ENCODE measurements at places on chromosomes 4 and X. TPM values are rescaled to one million over a fixed set of nuclear protein-coding genes. Genes with fewer than 3 reads are reported as not detected.

DNA sequence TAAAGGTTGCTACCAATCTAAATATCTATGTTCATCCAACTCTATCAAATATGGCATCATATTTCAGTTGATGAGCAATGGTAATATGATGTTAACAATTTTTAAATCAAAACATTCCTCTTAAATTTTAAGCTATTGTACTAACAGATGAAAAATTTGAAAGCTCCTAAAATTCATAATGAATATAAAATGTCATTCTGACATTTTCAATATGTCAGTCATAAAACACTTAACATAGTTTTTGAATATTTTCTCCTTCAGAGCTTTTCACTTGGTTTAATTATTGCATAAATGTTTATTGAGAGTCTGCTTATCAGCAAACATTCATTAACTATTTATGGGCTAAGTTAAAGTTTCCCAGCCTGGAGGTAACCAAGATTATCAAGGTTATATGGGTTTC, 11.8 kb downstream of the ARSJ start:
- DNase-seq = no peak

MTMR8 gene
- total RNA-seq = not detected

DNA sequence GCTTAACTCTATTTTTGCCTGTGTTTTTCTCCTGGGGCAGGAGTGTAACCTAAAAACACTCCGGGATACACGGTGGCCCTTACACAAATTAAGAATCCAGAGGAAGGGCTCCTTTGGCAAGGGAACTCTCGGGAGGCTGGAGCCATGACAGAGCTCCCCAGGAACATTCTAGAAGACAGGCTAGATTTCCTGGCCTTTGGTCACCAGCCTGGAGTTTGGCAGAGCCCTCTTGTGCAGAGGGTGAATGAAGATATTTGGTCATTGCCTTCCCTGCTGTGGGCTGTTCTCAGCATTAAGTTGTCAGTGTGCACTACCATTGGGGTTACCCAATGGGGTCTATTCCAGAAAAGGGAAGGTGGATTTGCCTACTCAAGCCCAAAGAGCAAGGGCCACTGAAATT, 53.8 kb upstream of the LNX1 start:
- no peak for DNase-seq

CAPN6 gene
- not detected for total RNA-seq

GSTCD gene
- total RNA-seq = 11.3 TPM

DNA sequence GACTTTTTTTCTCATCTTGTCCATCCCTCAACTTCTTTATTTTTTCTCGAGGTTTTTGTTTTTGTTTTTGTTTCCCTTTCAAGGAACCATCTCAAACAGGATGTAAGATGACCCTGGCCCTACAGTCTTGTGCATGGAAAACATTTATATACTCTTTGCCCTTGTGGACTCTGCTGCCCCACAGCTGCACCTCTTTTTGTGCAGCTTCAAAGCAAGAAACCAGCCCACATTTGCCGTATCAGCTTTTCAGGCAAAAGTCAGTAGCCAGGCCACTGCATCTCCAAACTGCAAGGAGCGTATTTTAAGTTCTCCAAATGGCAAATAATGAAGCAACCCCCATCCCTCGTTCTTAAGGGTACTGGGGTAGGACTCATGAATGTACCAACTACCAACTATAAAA, 756.5 kb downstream of the C4orf33 start:
- DNase-seq = no peak

DNA sequence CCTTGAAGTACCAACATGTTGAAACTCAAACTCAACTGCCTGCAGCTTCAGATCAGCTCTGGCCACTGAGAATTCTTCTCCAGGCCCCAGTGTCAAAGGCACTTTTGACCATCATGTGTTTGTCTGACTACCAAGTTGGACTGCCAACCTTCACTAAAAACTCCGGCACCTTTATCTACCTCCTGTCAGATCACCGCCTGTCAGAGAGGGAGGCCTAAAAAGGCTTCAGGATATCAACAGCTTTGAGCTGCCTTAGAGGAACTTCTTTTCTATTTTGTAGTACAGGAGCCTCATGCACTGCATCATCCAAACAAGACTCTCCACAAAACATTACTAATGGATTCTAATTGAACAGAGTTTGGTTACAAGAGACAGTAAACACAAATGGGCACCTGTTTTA, 2.8 kb downstream of the ACSL1 start:
- DNase-seq = no peak

COL4A6 gene
- 1.5 TPM for total RNA-seq

DNA sequence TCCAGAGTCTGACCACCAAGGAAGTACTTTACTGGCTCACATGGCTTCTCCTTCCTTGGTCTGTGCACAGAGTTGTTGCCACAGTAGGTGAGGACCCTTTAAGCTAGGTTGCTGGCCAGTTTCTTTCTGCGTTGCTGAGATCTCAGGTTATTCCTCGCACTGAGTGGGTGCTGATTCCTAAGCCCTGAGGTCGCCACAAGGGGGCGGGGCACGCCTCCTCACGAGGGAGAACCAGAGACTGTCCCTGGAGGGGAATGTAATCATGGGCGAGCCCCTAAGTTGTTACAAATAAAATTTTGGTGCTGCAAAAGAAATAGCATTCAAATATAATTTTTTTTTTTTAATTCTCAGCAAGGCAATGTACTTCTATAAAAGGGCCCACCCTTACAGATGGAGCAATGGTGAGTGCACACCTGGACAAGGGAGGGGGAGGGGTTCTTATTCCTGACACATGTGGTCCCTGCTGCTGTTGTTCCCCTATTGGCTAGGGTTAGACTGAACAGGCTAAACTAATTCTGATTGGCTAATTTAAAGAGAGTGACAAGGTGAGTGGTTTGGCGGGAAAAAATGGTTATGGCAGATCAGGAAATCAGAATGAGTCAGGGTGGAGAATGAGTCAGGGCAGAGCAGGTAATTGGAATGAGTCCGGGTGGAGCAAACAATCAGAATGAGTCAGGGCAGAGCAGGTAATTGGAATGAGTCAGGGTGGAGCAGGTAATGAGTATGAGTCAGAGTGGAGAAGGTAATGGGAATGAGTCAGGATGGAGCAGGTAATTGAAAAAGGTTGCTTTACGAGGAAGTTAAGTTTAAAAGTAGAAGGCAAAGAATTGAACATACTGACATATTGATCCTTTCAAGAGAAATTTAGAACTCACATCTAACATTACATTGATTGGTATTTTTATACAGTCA, 107.5 kb downstream of the VSIG4 start:
- peak; percentile 0 for DNase-seq

DNA sequence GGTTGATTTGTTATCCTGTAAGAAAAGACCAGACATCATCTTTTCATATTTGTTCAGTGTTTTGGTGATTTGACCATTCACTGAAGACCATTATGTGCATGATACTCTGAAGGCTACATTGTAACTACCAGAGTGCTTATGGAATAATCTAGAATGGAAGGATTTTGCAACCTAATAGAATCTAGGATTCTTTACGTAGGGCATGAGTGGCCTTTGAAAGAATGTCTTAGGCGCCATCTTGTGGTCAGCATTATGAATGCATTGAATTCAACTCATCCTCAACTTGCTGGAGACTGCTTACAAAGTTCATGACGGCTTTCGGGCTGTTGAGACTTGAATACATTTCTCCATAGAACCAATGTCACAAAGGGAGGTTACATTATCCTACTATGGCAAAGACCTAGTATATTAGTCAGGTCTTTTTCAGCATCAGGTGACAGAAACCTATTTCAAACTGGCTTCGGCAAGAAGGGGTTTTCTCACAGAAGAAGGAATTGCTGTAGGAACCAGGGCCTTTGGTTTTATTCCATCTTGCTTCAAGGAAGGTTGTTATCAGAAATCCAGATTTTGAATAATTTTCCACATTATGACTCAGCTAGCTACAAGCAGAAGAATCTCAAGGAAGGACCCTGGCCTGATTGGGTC, 104.1 kb downstream of the GPAT3 start:
- DNase-seq = peak; percentile 48

- no peak for DNase-seq
Observed at GRCh38 chr4:68347845-68348244, 2.0 kb downstream of the YTHDC1 start.

MID1 gene
- total RNA-seq = 25.7 TPM

GRCh38 chr4:150890246-150890645, 124.8 kb downstream of the LRBA start:
- no peak for DNase-seq

DNA sequence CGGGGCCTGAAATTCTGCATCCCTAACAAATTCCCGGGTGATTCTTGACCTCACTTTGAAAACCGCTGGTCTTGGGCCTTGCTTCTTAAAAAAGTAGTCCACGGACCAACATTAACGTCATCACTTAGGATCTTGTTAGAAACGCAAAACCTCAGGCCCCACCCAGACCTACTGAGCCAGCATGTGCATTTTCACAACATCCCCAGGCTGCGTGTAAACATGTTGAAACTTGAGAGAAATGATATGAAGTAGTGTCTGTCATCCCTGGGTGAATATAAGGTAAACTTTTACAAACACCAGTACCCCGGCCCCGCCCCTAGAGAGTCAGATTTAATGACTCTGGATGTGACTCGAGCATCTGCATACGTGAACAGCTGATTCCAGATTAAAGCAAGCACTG, 33.7 kb downstream of the SORBS2 start:
- DNase-seq = no peak

GRCh38 chrX:105837232-105837631, 14.9 kb downstream of the NRK start:
- peak; percentile 89 for DNase-seq

C1QTNF7 gene
- total RNA-seq = not detected

GRCh38 chrX:103726477-103726876, 15.8 kb downstream of the TMEM31 start:
- DNase-seq = no peak

DNA sequence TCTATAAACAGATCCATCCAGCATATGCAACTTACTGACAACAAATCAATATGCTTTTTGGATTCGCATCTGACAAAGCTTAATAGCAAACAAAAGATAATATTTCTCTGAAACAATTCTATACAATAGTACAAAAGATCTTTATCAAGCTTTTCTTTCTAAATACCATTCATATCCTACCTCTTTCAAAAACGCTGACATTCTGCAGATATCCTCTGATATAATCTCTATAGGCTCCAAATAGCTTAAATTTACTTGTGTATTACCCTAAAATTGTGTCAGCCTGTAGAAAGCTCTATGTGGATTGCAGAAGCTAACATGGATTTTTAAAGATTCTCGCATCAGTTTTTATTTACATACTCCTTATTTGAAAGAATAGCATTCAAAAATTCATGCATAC, 260.6 kb downstream of the GASK1B start:
- DNase-seq = no peak

DNA sequence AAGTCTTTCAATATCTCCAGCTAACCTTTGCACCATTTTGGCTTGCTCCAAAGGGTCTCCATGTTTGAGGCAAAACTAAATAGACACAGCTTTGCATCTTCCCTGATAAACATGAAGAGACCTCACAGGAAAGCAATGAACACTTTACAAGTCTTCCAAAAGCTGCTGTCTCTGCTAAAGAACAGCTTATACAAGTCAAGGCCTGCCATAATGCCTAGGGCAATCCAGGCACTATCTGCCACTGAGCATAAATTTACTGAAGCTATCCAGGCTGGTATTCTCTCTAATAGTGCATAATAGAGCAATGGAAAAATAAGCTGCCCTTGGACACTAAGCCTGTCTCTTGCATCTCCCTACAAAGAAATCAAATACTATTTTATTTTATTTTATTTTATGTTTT, 60.1 kb upstream of the S100G start:
- DNase-seq = no peak

DNA sequence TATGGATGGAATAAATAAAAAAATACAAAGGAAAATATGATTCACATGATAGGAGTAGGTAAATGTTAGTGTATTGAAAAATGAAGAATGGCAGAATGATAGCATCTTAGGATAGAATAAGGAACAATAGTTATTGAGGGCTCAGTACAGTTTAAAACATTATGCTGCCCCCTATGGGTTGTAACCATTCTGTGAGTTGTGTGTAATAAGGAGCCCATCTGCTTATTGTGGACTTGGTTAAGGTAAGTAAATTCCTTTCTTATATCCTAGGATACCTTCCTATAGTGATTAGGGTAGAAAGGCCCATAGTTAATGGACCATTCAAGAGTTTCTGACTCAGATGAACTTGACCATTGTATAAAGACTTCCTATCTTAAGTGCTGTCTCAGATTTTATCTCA, 195.8 kb downstream of the PDHA2 start:
- DNase-seq = no peak

SPON2 gene
- 0.29 TPM for total RNA-seq

DCAF12L2 gene
- total RNA-seq = not detected

DNA sequence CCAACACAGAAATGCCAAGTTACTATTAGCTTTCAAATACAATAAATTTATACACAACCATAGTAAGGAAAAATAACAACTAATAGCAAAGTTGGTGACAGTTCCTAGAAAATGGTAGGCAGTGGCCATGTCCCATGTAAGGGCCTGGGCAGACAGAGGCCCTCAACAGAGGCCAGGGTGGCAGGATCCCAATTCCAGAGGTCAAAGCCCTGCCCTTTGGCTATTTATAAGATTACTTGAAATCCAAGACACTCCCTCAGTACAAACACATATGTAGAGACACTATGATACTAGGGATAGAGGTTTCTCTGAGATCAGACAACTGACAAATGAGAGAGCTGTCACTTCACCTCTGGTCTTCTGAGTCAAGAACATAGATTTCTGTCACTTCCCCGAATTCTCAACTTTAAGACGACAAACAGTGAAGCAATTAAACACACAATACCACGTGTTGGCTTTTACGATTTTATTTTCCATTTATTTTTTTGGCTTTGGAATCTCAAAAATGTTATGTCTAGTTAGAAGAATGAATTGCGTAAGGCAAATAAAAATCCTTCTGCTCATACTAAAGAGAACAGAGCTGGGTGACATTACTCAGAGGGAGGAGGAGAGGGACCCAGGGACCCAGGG, 16.3 kb upstream of the MAOB start:
- DNase-seq = no peak

CSAG3 gene
- 2.2 TPM for total RNA-seq

ARR3 gene
- not detected for total RNA-seq

GLOD5 gene
- not detected for total RNA-seq

DNA sequence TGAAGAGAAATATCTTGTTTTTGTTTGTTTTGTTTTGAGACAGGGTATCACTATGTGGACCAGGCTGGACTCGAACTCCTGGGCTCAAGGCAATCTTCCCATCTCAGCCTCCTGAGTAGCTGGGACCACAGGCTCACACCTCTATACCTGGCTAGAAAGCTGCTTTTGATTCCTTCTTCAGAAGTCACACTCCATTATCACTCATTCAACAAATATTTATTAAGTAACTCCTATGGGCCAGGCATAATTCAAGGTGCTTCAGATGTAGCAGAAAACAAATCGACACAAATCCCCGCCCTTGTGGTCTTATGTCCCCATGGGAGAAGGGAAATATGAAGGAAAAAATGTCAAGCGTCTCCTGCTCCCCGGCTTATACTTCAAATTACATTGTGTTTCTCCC, 72.6 kb upstream of the DHX15 start:
- DNase-seq = no peak

DNA sequence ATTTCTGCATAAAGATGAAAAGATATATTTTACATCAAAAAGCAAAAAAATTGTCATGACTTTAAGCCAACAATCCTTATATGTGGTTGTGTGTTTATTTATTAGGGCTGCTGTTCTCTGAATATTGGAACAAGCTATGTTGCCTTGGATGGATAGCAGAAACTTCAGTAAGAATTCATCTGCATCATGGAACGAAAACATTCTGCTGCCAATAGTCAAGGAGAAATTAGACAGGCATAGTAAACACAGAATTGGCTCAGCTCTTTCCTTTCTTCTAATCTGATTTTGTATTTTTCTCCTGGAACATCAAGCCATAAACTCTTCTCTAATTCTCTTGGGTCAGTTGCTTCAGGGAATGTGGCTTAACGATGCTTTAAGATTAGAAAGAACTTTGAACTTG, 1257.0 kb downstream of the NLGN4X start:
- no peak for DNase-seq

NDST3 gene
- total RNA-seq = 0.57 TPM

Measured in Daoy (cell line).